ENCODE measurements at places on chromosomes 5 and 9. TPM values are rescaled to one million over a fixed set of nuclear protein-coding genes. Genes with fewer than 3 reads are reported as not detected.

DNA sequence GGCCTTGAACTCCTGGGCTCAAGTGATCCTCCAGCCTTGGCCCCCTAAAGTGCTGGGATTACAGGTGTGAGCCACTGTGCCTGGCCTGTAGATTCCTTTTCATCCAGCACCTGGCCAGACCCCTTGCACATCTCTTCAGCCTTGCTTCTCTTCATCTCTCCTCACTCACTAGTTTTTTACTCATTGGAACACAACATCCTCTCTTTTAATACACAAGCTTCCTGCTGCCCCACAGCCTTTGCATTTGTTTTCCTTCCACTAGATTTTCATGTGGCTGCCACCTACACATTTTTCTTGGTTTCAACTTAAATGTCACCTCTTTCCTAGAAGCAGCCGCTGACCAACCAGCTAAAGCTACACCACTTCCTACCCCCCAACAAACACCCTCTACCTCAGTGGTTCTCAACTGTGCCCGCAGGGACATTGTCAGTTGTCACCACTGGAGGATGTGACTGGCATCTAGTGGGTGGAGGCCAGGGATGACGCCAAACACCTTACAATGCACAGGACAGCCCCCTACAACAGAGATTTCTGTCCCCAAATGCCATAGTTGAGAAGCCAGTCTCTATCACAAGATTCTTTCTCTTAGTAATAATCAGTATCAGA lies 33.7 kb downstream of the HAVCR1 start:
- no peak for DNase-seq
- no peaks in the 10 kb centered on the region for H3K36me3 ChIP-seq
- no peak overlapping the region for H3K4me3 ChIP-seq

DNA sequence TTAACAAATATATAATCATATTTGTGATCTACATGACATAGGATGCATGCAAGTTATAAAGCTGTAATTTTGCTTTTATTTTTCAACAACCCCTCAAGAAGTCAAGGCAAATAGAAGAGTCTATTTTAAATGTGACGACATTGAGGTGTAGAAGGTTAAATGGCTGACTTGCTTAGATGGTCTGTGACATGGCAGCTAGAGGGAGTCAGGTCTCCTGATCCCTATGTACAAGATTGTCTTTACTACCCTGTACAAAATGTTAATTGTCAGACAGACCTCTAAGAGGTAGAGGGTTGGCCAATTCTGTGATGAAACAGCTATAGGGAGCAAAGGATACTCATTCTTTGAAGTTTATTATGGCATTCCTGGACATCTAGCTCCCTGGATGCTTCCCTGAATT lies 380.9 kb upstream of the MEF2C start:
- no peak overlapping the region for H3K27ac ChIP-seq
- H3K27me3 ChIP-seq, result no peaks in the 10 kb centered on the region

GRCh38 chr9:127404631-127405030 lies 7.7 kb downstream of the SLC2A8 start:
- H3K4me1 ChIP-seq, result no peaks in the 10 kb centered on the region
- DNase-seq, result no peak
- H3K36me3 ChIP-seq, result no peaks in the 10 kb centered on the region
- no peaks in the 10 kb centered on the region for H3K27me3 ChIP-seq
- no peak overlapping the region for H3K27ac ChIP-seq

DNA sequence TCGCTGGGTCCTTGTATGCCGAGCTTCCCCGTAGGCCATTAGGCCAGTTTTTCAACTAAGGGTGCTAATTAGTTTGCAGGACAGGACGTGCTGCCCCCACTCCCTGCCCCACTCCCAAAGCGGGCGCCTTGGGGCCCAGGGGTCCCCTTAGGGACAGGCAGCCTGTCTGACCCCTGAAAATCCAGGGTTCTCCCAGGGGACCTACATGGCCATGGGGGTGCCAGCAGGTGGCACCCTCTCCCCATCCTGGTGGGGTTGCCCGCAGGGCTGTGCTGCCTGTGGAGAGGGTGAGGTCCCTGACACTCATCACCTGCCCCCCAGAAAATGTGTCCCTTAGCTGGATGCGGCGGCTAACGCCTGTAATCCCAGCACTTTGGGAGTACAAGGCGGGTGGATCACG lies 8.5 kb upstream of the CCDC187 start:
- no peaks in the 10 kb centered on the region for H3K36me3 ChIP-seq
- no peak overlapping the region for H3K27ac ChIP-seq
- no peaks in the 10 kb centered on the region for H3K27me3 ChIP-seq
- DNase-seq, result no peak
- H3K4me3 ChIP-seq, result no peak overlapping the region

- no peaks in the 10 kb centered on the region for H3K36me3 ChIP-seq
- no peak overlapping the region for H3K27ac ChIP-seq
- no peaks in the 10 kb centered on the region for H3K27me3 ChIP-seq
- no peak overlapping the region for H3K4me3 ChIP-seq
- peaks cover 6% of the 10 kb centered on the region for H3K4me1 ChIP-seq
- DNase-seq, result no peak
Measured at GRCh38 chr9:94149696-94150095, 65.4 kb downstream of the PTPDC1 start.

GRCh38 chr9:90894986-90895687 lies 93.5 kb downstream of the SYK start:
- H3K4me3 ChIP-seq, result no peak overlapping the region
- peaks cover under 1% of the 10 kb centered on the region for H3K4me1 ChIP-seq
- DNase-seq, result peak; percentile 17
- peaks cover 2% of the 10 kb centered on the region for H3K27me3 ChIP-seq

SOX30 gene
- not detected for total RNA-seq
